ENCODE measurements at places on chromosomes 6 and 20. TPM values are rescaled to one million over a fixed set of nuclear protein-coding genes. Genes with fewer than 3 reads are reported as not detected.

The COL9A3 gene
- total RNA-seq: 5.8 TPM

The PPDPF gene
- 44.7 TPM for total RNA-seq

The NMBR gene
- total RNA-seq: not detected

The SYTL3 gene
- total RNA-seq: 0.52 TPM

The PRR3 gene
- total RNA-seq: 9.6 TPM

The MMUT gene
- total RNA-seq: 7.1 TPM

- DNase-seq: no peak
Measured at GRCh38 chr6:7254980-7255835, 57.8 kb downstream of the SSR1 start.

GRCh38 chr6:83086751-83087150 is 19.3 kb downstream of the DOP1A start:
- no peak for DNase-seq

DNA sequence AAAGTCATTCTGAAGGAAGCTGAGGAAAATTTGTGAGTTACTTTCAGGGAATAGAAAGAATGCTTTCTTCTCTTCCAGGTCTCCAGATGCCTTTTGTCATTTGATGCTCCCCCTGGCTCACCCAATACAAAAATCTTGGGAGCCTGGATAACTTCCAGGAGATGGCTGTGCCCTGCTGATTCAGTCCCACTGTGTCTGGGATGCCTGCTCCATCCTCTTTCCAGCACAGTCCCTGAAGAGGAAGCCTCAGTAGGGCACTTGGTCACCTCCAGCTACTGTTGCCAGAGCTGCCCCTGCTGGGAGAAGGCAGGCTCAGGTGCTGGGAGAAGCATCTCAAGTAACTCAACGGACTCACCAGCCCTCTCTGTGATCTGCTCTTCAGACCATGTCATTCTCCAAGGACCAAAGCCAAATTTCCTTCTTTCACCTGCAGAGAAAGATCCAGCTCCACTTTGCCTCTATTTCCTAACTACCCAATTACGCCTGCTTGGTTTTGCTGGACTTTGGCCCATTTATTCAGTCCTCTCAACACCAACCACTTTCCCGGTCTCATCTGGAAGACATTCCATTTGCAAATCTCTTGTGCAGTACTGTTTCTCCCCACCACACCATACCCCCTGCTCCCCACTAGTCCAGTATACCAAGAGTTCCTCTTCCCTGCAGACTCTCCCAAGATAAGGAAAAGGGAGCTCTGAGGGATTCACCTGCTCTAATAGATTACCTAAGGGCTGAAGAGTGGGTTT is 53.3 kb downstream of the SLC23A2 start:
- DNase-seq: no peak

- DNase-seq: peak; percentile 73
Measured at GRCh38 chr6:12348530-12349511, 58.7 kb downstream of the EDN1 start.

DNA sequence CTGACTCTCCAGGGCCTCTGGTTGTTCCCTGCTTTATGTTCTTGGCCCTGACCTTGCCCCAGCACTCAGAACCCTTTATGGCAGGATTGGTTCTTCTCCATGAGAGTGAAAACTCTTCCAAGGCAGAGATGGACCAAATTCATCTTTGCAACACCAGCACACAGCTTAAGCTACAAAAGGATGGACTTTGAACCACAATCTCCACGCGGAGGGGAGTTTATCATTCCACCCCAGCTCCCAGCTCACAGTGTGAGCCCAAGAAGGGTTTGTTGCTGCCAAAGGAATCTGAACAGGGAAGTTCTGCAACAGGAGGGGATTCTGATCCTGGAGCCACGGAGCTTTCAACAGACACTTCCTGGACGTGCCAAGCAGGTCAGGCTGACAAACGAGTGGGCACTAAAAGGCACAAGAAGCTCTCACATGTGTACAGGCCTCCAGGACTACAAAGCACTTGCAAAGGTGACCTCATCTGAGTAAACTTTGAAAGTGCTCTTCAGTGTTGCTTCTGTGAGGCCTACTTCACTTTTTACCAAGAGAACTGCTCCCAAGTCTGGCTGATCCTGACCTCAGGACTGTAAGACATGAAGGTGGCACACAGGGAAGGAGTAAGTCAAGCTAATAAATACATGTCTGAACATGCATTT is 8.9 kb downstream of the FITM2 start:
- no peak for DNase-seq

- DNase-seq: peak; percentile 61
Measured at GRCh38 chr20:35133735-35134134, 13.4 kb downstream of the EDEM2 start.

- DNase-seq: no peak
Measured at GRCh38 chr6:83702077-83702476, 6.8 kb downstream of the SNAP91 start.

DNA sequence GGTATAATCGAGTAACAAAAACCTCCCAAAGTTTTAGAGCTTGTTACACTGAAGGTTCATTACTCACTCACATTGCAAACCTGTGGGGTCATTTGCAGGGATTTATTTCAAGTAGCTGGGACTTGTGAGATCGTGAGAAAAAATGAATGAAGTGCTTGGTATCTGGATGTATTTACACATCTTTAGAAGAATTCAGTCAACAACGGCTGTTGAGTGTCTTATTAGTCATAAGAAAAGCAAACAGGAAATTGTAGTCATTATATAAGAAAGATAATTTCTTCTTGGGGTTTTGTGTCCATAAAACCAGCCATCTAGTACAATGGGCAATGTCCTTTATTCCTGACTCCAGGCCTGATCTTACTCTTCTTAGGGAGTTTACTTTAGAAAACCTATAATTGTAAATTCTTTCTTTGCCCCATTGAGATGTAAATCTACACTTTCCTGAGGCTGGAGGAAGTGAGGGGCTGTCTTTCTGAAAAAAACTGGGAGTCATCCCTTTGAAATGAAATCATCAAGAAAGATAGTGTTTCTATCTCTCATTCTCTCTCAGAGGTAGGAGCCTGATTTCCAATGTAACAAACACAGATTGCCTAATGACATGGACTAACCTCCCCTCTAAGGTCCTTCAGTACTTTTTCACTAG is 202.5 kb upstream of the ASCC3 start:
- peak; percentile 43 for DNase-seq

GRCh38 chr20:53748176-53748575 is 154.5 kb upstream of the ZNF217 start:
- DNase-seq: no peak

DNA sequence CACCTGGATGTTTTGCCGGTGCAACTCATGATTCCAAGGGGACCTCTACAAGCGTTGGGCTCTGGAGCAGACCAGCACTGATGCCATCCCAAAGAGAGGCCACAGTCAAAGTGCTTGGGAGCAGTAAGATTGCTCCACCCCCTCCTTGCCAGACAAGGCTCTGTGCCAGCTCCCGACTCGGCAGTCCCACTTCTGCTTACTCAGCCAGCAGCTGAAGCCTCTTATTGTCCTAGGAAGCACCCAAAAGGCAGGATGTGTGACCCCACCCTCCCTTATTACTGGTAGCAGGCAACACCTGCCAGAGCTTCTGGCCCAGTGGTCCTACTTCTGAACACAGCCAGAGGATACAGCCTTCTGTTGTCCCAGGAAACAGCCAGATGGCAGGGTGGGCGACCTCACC is 614.2 kb downstream of the TENT5A start:
- DNase-seq: no peak

GRCh38 chr6:35691027-35691824 is 2.5 kb upstream of the FKBP5 start:
- DNase-seq: no peak

DNA sequence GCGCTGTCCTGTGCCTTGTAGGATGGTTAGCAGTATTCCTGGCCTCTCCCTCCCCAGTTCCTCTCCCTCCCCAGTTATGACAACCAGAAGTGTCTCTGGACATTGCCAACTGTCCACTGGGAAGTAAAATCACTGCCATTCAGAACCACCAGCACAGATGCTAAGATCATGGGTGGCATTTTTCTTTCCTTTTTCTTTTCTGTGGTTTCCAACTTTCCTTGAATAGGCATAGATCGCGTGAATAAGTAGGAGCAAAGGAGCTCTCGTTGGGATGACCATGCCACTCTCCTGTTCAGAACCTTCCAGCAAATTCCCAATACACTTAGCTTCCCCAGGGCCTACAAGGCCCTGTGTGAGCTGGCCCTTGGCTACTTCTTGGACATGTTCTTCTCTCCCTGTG is 59.0 kb downstream of the EYA2 start:
- DNase-seq: no peak

GRCh38 chr6:155115893-155116570 is 120.9 kb downstream of the TIAM2 start:
- no peak for DNase-seq

- DNase-seq: no peak
Measured at GRCh38 chr6:56927538-56928453, 27.1 kb upstream of the BEND6 start.

DNA sequence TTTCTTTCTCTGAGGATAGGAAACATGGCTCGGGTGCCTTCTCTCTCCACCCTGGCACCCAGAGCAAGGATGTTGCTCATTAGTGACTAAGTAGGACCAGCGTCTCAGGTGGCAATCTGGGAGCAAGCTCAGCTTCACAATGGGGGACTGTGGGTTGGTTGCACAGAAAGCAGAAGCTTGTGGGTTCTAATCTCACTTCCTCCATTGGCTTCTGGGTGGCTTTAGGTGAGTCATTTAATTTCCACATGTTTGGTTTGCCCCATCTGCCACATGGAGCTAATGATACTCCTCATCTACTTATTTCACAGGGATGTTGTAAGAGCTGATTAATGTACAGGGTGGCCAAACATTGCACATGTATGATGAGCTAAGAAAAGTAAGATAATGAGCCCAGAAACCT is 54.8 kb upstream of the AKIRIN2 start:
- DNase-seq: no peak

- DNase-seq: no peak
Measured at GRCh38 chr20:48139262-48140041, 354.2 kb upstream of the SULF2 start.

Measured in NCI-H460 (cell line).